ENCODE measurements at places on chromosomes 6 and 20. TPM values are rescaled to one million over a fixed set of nuclear protein-coding genes. Genes with fewer than 3 reads are reported as not detected.

The SYNDIG1 gene
- total RNA-seq = 0.08 TPM

The RFX6 gene
- total RNA-seq = not detected

The DACT2 gene
- total RNA-seq = 0.44 TPM

The BFSP1 gene
- total RNA-seq = 1.3 TPM

The ZSCAN23 gene
- total RNA-seq = 0.72 TPM

The DEFB132 gene
- total RNA-seq = not detected

The EFCAB8 gene
- 0.48 TPM for total RNA-seq

The PACRG gene
- total RNA-seq = 0.76 TPM

The AIF1 gene
- total RNA-seq = 3.3 TPM

The TRAPPC3L gene
- total RNA-seq = not detected

Data from esophagus mucosa (tissue), 1 donor.